ENCODE measurements at places on chromosomes 5 and 9.

GRCh38 chr5:113102121-113102531, 125.5 kb downstream of the DCP2 start:
- no peak for DNase-seq

DNA sequence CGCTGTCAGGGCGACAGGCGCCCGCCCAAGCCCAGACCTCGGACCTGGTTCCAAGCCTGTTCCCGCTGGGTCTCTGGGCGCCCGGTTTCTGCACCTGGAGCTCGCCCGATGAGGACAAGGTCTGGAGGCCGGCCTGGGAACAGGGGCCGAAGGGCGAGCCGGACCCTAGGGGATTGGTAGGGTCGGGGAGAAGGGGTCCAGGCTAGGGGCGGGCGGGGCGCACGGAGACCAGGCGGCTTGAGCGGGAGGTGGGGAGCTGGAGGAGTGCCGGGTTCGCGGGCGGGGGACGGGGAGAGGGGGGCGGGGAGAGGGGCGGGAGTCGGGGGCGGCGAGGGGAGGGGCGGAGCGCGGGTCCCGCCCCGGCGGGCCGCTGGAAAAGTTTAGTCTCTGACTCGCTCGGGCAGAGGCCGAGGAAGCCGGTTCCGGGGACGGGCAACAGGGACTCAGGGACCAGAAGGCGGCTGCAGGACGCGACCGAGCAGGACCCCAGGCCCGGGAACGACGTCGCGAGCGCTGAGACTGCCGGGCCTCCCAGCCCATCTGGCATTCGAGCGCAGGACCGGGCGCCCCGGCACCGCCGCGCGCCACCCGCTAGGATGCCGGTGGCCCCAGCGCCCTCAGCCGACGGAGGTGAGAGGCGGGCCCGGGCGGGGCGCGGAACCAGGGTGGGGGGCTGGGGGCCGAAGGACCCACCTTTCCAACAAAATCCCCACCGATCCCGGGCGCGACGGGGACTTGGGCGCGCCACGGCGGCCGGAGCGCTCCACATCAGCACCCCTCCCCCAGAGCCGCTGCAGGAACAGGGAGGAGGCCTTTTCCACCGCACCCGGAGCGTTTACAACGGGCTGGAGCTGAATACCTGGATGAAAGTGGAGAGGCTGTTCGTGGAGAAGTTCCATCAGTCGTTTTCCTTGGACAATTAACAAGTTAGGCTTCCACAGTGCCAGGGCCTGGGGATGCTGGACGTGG, at the start of gene S1PR3:
Gene S1PR3, plus strand, starts transcription at position 403 of the 969 bp plus-strand sequence. CDS start 9,733 bp downstream, outside the sequence.
- no peak for DNase-seq

GRCh38 chr5:71872311-71872864, 153.3 kb downstream of the CARTPT start:
- DNase-seq, result no peak

DNA sequence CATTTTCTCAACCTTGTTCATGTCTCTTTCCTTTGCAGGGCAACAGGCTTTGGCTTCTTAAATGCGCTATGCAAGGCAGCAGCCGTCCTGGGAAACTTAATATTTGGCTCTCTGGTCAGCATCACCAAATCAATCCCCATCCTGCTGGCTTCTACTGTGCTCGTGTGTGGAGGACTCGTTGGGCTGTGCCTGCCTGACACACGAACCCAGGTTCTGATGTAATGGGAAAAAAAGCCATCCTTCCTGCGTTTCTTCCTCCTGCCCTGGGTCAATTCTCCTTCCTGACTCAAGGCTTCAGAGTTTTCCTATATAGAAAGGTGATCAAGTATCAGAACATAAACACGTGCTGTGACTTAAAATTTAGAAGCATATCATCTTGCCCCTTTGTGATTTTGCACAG, 77.8 kb upstream of the IQGAP2 start:
- no peak for DNase-seq

- no peak for DNase-seq
These were observed 33.5 kb downstream of the FAF2 start for GRCh38 chr5:176481711-176482110.

GRCh38 chr5:136034492-136034891, 5.7 kb downstream of the TGFBI start:
- no peak for DNase-seq

- no peak for DNase-seq
These were observed 30.8 kb upstream of the ENHO start for GRCh38 chr9:34553511-34554021.

GRCh38 chr5:148740966-148741742, 85.3 kb upstream of the ADRB2 start:
- DNase-seq, result no peak

- DNase-seq, result no peak
These were observed 217.0 kb downstream of the DMRT2 start for GRCh38 chr9:1267141-1267570.

DNA sequence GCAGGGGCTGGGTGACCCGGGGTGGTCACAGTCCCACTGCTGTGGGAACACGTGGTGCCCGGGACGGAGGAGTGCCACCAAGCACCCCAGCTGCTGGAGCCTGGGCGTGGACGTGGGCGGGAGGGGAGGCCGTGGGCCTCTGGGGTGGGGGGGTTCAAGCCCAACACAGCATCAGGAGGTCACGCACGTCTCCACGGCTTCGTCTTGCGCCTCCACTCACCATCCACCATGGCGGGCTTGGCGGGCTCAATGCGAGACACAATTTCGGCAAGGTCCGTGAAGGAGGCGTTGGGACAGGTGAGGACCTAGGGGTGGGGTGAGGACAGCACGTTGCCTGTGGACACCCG, 2.2 kb upstream of the NSMF start:
- DNase-seq, result no peak

- DNase-seq, result no peak
These were observed 312.4 kb downstream of the DOCK8 start for GRCh38 chr9:526904-527591.

DNA sequence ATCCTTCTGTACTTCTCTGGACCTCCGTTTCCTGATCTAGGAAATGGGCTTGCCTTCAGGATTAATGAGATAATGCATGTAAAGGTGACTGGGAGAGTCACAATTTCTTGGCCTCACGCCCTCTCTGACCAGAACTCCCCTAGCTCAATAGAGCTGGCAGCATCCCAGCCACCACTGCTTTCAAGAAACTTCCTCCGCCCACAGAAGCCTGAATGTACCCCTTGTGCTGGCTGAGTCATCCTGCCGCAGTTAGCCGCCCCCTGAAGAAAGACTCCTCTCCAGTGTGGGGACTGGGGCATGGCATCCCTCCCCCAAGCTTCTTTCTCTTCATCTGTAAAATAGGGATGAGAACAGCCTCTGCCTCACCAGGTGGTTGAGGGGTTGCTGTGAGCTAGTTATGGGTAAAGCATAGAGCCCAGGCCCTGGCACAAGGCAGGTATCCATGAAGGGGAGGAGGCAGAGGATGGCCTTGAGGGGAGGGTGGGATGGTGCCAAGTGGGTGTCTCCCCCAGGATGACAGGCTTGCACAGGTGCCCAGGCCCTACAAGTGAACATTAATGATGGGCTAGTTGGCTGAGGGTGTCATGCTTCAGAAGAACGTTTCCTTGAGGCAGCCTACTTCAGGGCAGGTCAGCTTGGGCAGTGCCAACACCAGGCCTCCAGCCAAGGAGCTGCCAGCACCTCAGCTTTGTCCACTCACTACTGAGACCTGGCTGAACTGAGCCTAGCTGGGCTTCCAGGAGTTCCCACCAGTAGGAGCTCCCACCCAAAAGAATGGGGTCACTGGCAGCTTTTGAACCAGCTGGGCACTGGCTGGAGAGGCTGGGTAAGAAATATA, 3.4 kb downstream of the PDLIM4 start:
- no peak for DNase-seq

DNA sequence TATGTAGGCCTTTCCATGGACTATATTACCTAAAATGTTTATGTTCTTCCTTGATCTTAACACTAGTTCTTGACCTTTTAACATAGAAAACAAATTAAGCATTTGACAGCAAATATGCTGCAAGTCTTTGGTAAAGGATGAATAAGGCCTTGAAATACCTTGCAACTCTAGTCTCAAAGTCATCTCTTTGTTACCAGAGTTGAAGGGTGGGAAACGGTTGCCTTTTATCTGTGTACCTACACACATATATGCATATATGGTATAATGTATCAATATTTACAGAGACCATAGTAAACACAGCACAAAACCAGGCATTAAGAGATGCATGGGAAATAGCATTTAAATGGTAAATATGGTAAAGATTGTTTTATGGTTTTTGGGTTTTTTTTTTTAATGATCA, 16.5 kb downstream of the KIF2A start:
- DNase-seq, result no peak

GRCh38 chr9:33452828-33453271, 5.5 kb upstream of the AQP3 start:
- DNase-seq, result no peak

- no peak for DNase-seq
These were observed 47.6 kb downstream of the ACO1 start for GRCh38 chr9:32431940-32432555.

DNA sequence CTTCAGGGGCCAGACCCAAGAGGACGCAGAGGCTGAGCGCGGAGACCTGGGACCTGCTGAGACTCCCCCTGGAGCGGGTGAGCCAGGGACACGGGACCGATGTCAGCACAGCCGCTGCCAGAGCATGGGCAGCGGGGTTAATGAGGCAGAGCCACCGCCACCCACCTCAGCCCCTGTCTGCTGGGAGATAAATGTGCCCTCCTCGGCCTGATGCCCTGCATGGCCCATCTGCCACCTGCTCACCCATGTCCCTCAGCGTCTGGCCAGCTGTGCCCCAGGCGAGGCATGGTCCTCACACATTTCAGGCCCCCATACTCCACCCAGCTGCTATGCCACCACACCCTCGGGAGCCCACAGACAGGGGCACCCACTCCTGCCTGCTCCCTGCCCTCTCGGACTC, 14.9 kb downstream of the DNLZ start:
- no peak for DNase-seq

DNA sequence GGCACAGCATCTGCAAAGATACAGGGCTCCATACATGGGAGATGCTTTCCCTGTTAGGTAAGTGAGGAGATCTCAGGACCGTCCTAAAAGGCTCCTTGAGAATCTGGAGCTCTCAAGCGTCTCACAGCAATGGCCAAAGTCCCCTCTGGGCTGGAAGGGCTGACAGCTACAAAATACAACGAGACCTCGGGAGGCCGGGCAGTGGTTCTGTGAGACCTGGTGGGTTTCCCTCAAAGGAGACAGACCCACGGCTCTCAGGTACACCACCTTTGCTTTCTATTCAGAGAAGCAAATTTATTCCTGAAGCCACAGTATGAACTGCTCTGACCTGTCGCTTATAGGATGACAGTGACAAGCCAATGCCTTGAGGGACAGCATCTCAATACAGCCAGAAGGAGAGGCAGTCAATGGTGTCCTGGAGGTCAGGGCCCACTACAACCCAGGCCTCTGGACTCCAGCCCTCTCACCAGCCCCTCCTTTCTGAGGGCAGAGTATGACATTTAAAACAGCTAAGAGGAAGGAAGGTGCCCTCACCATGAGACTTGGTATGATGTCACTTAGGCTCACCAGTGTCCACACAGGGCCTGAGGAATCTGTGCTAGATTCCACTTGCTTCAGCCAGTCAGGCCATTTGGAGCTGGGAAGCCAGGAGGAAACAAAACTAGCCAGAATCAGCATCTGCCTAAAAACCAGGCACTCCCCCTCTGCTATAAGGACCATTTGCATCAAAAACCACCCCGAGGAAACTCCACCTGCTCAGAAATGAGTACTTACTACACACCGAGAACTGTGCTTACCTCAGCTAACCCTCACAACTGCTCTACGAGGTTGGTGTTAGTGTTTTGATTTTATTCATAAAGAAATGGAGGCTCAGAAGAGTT, 86.5 kb upstream of the FSTL4 start:
- DNase-seq, result no peak

GRCh38 chr5:2486373-2486772, 265.1 kb downstream of the IRX2 start:
- no peak for DNase-seq

DNA sequence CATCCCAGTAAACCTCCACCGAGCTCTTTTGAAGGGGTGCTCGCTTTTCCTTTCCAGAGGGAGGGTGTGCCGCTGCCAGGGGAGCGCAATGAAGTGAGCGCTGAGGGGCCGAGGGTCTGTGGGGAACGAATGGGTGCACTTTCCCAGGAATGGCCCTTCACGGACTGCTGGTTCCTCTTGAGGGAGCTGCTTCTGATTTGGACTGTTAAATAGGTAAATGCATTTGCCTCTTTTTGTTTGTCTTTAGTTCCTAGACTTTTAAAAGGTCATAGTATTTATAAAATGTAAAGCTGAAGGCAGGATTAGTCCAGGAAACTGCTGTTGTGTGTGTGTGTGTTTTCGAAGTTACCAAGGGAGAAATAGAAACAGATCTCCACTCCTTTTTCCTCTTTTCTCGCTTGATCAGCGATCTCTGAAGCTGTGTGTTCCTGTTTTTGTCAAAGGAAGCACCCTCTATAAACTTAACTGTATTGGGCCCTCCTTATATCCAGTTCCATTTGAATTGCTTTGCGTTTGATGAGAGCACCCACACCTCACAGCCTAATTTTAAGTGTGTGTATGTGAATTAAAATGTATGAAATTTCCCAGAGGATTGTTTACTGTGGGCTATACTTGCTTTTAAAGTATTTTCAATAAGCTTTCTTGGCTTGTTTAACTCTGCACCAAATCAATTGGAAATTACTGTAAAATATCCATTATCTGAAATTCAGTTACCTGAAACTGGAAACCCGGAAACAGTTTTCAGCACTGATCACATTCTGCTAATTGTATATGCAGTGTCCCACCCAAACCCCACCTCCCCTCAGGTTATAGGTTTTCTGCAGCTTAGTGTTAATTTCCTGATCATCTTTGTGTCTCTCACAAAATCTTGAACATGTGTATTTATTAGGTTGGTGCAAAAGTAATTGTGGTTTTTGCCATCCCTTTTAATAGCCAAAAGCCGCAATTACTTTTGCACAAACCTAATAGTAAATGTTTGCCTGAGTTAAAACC, 966 bp downstream of the SNX2 start:
- DNase-seq, result no peak

- no peak for DNase-seq
These were observed 75.9 kb upstream of the HTR4 start for GRCh38 chr5:148730270-148730669.

GRCh38 chr9:121369595-121370265, at the start of gene STOM:
Gene STOM (minus strand): TSS chr9:121370250. CDS start chr9:121370187, 63 bp downstream.
- peak; percentile 76 for DNase-seq

- DNase-seq, result no peak
These were observed 30.9 kb upstream of the RGMB start for GRCh38 chr5:98742396-98743073.

GRCh38 chr5:171321447-171321846, 12.4 kb downstream of the TLX3 start:
- DNase-seq, result no peak

Data from cortex of kidney (tissue), 1 donor.